Fibroblast of skin of back (primary cell): ENCODE measurements at places on chromosomes 7 and 10.
A peak's percentile ranks its signal among the peaks of the same experiment; 100 is the strongest.

DNA sequence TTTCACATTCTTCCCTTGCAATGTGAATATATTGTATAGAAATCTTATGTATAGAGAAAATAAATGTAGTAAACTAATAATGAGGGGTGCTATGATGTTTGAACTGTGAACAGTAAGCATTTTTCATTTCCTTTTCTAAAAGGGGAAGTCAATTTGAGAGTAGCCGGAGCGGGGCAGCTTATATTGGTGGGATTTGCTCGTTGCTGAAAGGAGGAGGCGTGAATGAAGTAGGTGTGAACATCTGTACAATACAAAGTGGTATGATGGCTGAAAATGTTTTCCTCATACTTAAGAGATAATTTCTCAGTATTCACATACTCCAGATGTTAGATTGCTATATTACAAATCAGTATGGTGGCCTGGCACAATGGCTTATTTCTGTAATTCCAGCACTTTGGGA is 87.1 kb downstream of the SRI start:
- DNase-seq = no peak

DNA sequence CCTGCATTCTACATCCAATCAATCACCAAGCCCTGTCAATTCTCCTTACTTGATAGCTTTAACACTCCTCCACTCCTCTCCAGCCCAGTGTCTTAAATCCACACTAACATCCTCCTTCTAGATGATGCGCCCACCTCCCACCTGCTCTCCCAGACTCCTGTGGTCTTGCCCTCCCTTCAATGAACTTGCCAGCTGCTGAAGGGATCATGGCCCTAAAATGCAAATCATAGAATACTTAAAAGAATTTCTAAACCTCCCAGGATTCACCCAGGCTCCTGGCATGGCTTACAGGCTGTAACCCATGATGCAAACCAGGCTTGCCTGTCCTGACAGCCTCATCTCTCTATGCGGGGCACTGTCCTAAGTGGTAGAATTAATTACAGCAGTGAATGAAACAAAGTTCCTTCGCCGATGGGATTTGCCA is 43.6 kb downstream of the SYPL1 start:
- no peak for DNase-seq

- no peak for DNase-seq
Measured at GRCh38 chr7:75055155-75055554, 18.4 kb downstream of the RCC1L start.

DNA sequence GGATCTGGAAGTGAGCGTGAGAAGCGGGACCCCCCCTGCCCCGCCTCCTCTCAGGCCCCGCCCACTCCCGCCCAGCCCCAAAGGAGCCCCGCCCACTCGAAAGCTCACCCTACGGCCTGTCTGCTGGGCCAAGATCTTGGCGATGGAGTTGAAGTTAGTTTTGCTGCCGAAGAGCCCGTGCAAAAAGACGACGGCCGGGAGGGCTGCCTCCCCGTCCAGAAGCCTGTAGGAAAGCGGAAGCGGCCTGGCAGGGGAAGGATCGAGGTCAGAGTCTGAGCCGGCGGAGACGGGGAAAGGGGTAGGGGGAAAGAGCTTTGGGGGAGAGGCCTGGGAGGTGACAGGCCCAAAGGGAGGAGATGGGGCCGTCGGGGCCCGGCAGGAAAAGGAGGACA is 386 bp downstream of the ABHD11 start:
- peak; percentile 51 for DNase-seq

DNA sequence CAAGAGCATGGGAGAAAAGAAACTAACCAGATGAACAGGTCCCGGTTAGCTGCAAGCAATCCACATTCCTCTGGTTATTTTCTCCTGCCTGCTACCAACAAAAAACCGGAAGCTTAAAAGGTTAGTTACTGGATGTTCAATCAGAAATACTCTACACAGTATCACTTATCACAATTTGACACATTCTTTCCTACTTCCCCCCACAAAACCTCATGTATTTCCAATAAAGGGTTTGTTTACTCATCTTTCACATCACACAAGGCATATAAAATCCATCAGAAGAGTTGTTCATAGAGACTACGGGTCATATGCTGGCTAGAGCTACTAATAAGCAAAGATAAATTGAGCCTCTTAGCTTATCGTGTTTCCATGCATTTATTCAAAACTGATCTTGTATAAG is 4.8 kb downstream of the SLC25A28 start:
- DNase-seq = no peak
